Progenitor cell of endocrine pancreas (in vitro differentiated cells): ENCODE measurements at places on chromosomes 2 and 18.
A peak's percentile ranks its signal among the peaks of the same experiment; 100 is the strongest.

DNA sequence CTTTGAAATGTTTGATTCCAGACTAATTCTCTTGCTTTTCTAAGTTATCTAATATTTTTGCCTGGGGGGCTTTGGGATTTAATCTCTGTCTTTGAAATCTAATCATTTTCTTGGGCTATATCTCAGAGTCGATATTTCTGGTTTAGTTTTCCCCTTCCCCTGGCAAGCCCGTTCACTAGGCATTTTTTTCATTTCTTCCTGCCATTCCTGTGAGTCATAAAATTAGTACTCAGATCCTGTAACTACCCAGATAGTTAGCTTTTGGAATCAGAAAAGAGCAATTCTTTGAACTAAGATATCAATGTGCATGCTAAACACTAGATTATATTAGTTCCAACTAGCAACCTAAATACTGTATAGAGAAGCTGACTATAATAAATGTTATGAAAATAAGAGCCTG lies 29.4 kb upstream of the RNF149 start:
- no peak overlapping the region for H3K4me3 ChIP-seq
- H3K27me3 ChIP-seq = no peaks in the 10 kb centered on the region
- no peak for DNase-seq
- no peak overlapping the region for H3K27ac ChIP-seq

- peaks cover 2% of the 10 kb centered on the region for H3K4me1 ChIP-seq
- no peak overlapping the region for H3K4me3 ChIP-seq
- no peaks in the 10 kb centered on the region for H3K36me3 ChIP-seq
- no peak for DNase-seq
Measured at GRCh38 chr2:101199251-101199791, 48.1 kb upstream of the TBC1D8 start.

DNA sequence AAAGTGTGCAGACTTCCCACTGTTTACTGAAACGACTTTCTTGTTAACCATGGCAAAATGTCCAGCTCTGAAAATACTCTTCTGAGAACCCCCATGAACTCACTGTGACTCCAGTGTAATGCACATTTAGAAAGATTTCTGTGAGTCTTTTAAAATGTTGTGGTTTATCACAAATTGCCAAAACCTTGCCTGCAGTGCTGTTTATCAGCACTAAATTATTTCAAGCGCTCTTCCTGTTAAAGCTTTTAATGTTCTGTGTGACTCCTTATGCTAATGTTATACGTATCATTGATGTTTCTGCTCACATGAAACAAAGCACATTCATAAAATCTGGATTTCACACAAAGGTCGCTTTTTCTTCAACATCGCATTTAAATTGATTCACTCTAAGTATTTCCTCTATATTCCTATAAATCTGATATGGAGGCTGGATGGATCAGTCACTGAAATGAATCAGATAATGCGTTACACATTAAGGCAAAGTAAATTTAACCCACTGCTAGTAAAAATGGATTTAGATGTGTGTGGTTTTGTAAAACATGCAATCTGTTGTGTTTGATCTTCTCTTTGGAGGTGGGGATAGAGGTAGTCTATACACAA lies 521.2 kb downstream of the NYAP2 start:
- no peak overlapping the region for H3K27ac ChIP-seq
- no peak for DNase-seq
- no peaks in the 10 kb centered on the region for H3K36me3 ChIP-seq
- H3K27me3 ChIP-seq = no peaks in the 10 kb centered on the region

DNA sequence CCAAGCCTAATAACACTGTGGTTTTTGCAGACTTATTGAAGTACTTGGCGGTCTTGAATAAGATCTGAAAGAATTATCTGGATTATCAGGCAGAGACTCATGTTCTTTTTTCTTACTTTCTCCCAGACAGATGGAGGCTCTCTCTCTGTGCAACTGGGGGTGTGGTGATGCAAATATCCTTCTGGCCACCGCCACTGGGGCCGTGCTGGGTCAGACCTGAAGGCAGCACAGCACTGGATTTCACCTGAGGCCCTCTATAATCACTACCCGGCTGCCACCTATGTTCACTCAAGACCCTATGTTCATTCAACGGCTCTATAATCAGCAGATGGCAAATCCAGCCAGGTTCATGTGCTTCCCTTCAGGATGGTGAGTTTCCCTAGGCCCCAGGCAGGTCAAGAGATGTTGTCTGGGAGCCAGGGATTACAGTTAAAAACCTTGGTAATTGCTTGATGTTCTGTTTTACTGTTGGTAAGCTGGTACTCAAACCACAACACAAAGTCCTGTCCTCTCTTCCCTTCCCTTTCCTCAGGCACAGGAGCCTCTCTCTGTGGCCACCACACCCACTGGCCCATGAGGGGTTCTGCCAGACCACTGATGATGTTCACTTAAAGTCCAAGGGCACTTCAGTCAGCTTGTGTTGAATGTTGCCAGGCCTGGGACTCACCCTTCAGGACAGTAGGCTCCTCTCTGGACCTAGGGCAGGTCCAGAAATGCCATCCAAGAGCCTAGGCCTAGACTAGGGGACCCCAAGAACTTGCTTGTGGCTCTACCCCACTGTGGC lies 205.3 kb upstream of the GCFC2 start:
- H3K36me3 ChIP-seq = no peaks in the 10 kb centered on the region
- H3K4me3 ChIP-seq = no peak overlapping the region
- no peak for DNase-seq
- H3K27me3 ChIP-seq = no peaks in the 10 kb centered on the region
- no peak overlapping the region for H3K27ac ChIP-seq
- H3K4me1 ChIP-seq = peaks cover 5% of the 10 kb centered on the region

GRCh38 chr18:77821892-77822291 lies 572.2 kb downstream of the GALR1 start:
- no peak for DNase-seq
- no peaks in the 10 kb centered on the region for H3K4me1 ChIP-seq
- no peak overlapping the region for H3K27ac ChIP-seq

DNA sequence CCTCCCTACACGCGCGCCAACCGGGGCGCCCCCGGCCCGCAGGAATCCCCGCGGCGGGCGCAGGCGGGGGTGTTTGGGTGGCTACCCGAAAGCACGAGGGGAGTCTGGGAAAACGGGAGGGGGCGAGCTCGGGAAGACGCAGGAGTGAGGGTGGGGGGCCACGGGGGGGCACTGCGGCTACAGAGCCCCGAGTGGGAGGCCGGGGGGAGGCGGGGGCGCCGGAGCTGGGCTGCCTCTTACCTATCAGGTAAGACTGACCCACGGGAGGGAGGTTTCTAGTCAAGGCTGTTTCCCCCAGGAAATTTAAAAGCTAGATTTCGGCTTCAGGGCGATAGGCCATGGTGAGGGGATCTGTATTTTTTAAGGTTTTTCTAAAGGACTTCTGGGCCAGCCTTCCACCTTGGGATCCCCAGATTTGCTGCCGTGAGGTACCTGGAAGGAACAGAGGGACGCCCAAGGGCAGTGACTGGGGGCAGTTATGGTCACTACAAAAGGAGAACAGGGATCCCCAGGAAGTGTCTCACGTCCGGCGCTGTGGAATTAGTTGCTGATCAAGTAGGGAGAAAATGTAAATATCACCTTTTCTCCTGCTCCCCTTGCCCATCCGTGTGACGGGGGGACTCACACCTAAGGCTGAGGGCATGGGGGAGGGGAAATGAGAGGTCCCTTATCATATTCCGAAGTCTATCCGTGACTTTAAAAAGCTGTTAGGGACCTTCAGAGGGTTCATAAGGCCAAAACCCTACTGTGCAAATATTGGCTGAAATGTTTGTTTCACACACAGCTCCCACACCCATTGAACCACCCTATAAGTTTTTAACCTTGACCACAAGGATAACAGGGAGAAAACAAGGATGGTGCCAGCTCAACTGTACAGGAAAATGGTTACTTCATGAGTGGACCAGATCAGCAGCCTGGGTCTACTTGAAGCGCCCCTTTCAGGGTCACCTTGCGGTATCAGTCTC lies 638 bp upstream of the IRS1 start:
- H3K4me1 ChIP-seq = peaks cover 22% of the 10 kb centered on the region
- peaks cover 16% of the 10 kb centered on the region for H3K36me3 ChIP-seq
- peak overlapping the region; percentile 97 for H3K27ac ChIP-seq
- H3K27me3 ChIP-seq = no peaks in the 10 kb centered on the region
- no peak for DNase-seq

DNA sequence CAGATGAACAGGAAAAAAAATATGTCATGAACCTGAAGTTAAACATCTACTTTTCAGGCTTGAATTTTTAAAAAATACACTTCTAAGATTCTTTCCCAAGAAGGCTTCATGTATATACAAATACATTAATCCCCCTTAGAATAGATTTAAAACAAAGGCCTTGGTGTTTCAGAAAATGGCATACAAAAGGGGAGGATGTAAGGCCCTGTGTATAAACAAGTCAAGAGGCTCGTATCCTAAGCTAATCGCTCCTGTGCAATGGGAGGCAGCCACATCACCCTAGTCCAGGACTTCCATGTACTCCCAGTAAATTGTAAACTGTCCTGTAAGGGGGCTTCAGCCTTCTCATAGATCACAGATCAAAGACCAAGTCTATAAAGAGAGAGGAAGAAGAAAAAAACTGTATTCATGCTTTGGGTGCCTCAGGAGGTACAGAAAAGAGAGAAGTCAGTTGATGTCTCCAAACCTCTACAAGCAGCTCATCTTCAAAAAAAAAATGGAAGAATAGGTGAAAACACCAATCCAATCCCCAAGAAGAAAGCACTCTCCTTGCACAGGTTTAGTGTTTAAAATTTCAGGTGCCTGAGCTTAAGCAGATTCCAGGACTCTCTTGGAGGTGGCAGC lies 53.9 kb downstream of the ANKRD44 start:
- H3K27ac ChIP-seq = no peak overlapping the region
- peaks cover 14% of the 10 kb centered on the region for H3K4me1 ChIP-seq
- no peaks in the 10 kb centered on the region for H3K27me3 ChIP-seq
- no peaks in the 10 kb centered on the region for H3K36me3 ChIP-seq

- H3K4me1 ChIP-seq = peaks cover 3% of the 10 kb centered on the region
- H3K27me3 ChIP-seq = no peaks in the 10 kb centered on the region
- H3K27ac ChIP-seq = no peak overlapping the region
- no peak for DNase-seq
Measured at GRCh38 chr2:100898035-100898665, 78.2 kb downstream of the NPAS2 start.

DNA sequence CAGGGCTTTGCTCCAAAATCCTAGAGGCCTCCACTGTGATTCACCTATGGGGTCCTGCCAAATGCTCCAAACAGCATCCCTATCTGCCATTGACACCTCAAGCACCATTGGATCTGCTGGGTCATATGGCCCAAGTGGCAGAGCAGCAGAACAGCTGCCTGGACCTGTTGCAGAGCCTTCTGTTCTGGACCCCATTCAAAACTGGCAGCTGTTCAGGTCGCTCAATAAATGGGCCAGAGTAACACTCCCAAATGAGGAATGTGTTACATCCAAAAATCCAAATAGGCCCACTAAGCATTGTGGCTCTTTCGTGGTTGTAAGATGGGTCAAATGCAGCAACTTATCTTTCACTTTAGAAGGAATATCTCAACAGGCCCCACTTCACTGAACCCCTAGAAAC lies 783.6 kb downstream of the DCDC2C start:
- no peak overlapping the region for H3K4me3 ChIP-seq
- peaks cover 3% of the 10 kb centered on the region for H3K36me3 ChIP-seq
- no peaks in the 10 kb centered on the region for H3K27me3 ChIP-seq
- no peaks in the 10 kb centered on the region for H3K4me1 ChIP-seq
- no peak overlapping the region for H3K27ac ChIP-seq

DNA sequence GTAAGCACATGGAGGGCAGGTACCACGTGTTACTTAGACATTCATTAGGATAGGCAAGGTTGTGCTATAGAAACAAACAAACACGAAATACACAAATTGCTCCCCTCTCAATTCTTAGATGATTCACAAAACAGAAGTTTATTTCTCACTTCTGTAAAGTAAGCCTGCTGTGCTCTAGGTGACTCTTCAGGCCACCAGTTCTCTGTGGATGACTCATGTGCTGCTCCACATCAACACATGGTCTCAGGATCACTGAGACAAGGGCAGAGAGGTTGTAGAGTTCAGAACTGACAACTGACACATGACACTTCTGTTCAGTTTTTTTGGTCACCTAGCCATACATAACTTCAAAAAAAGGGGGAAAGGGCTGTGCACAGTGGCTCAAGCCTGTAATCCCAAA lies 70.6 kb downstream of the DAW1 start:
- H3K4me3 ChIP-seq = no peak overlapping the region
- peaks cover 2% of the 10 kb centered on the region for H3K4me1 ChIP-seq
- H3K36me3 ChIP-seq = no peaks in the 10 kb centered on the region
- H3K27me3 ChIP-seq = no peaks in the 10 kb centered on the region
- no peak for DNase-seq
- H3K27ac ChIP-seq = no peak overlapping the region

- peaks cover 19% of the 10 kb centered on the region for H3K4me1 ChIP-seq
- H3K27me3 ChIP-seq = peaks cover 36% of the 10 kb centered on the region
- H3K27ac ChIP-seq = no peak overlapping the region
- no peak overlapping the region for H3K4me3 ChIP-seq
Measured at GRCh38 chr2:10220902-10221391, 81.8 kb upstream of the HPCAL1 start.

- no peak for DNase-seq
- peaks cover 4% of the 10 kb centered on the region for H3K4me1 ChIP-seq
- peaks cover 10% of the 10 kb centered on the region for H3K36me3 ChIP-seq
- H3K4me3 ChIP-seq = no peak overlapping the region
Measured at GRCh38 chr2:121771976-121772742, 16.7 kb downstream of the TSN start.

GRCh38 chr18:335733-336132 lies 67.9 kb upstream of the THOC1 start:
- DNase-seq = no peak
- H3K4me1 ChIP-seq = no peaks in the 10 kb centered on the region
- no peaks in the 10 kb centered on the region for H3K27me3 ChIP-seq
- no peak overlapping the region for H3K27ac ChIP-seq
- H3K4me3 ChIP-seq = no peak overlapping the region
- no peaks in the 10 kb centered on the region for H3K36me3 ChIP-seq

GRCh38 chr18:69956057-69956456 lies 8.4 kb upstream of the CD226 start:
- H3K27ac ChIP-seq = no peak overlapping the region
- no peak overlapping the region for H3K4me3 ChIP-seq
- DNase-seq = no peak

DNA sequence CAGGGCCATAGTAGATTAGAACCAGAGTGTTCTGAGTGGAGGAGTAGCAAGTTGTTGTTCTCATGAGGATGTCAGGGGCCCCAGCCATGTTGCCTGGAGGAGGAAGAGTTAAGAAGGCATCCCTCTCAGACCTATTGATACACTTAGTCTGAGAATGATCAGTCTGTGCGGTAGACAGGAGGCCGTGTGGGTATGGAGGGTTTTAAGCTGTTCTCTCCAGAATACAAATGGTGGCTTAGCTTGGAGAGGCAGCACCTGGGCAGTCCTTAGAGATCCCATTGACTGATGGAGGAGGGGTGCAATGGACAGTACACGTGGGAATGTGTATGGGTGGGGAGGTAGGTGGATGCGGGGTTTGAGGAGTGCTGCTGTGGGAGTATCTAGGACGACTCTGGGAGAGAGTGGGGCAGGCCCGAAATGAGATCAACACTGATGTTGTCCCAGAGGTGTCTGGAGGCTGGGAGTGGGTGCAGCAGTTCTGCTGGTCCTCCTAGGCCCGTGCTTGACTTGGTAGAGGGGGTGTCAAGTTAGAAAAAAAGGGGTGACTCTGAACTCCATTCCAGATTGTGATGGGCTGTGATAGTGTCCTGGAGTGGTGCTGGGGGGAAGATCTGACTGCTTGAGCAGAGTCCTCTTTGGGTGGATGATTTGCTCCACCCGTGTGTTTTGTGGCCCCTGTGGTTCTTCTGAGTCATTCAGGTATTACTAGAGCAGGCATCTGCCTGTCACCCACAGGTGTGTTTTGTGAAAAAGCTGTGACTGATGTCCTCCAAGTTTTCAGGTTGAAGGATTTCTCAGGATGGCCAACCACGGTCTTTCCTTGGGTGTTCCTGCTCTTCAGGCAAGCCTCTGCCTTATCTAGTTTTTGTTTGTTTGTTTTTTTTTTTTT lies 44.7 kb downstream of the C2orf42 start:
- peaks cover 13% of the 10 kb centered on the region for H3K4me1 ChIP-seq
- H3K27me3 ChIP-seq = no peaks in the 10 kb centered on the region
- H3K4me3 ChIP-seq = no peak overlapping the region
- peak overlapping the region; percentile 5 for H3K27ac ChIP-seq
- DNase-seq = no peak
- H3K36me3 ChIP-seq = peaks cover 11% of the 10 kb centered on the region
